ENCODE measurements at places on chromosomes 2 and 18. TPM values are rescaled to one million over a fixed set of nuclear protein-coding genes. Genes with fewer than 3 reads are reported as not detected.

DNA sequence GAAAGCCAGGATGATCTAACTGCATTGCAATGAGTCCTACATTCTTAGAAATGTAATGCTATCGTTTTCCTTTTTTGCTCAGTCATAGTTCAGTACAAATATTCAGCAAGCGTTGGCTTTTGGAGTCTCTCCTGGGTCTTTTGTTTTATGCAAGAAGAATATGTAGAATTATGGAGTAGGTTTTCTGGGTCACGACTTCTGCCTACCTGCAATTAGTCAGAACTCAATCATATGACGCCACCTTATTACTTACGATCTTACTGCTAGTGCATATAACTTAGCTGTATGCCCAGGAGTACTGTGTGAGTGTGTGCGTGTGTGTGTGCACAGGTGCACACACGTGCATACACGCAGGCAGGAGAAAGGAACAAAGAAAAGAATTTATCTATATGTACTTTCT, 640.2 kb downstream of the STK39 start:
- H3K4me3 ChIP-seq: no peak overlapping the region
- H3K27me3 ChIP-seq: no peaks in the 10 kb centered on the region
- H3K36me3 ChIP-seq: no peaks in the 10 kb centered on the region
- no peak for DNase-seq

DNA sequence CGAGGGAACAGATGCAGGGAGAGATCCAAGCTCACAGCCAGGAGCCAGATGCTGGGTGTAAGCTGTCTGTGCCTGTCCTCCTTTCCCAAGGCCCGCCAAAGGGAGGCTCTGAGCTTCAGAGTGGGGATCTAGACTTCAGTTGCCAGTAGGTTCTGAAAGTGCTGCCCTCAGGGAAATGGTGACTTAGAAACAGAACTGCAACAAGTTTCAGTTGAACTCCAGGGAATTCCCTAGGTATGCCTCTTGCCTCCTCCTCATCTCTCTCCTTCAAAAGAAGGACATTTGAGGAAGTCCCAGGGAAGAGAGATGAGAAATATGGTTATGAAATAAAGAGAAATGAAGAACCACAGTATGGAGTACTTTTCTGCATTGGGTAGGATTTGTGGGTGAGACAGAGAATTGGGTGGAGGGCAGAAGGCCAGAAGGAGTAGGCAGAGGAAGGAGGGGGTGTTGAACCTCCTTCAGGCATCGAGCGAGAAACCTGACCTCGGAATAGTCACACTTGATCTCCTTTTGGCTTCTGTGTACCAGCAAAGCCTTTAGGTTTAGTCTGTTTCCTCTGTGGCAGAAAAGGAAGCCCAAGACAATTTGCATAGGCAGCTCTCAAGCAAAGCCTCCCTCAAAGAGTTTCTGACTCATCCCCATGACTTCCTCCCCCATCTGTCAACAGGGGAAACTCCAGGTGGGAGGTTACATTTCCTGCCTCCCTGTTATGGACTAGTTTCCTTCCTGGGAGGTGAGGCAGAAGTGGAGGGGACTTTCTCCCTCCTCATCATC, 45.7 kb downstream of the QPCT start:
- peak; percentile 87 for DNase-seq
- peaks cover 28% of the 10 kb centered on the region for H3K4me1 ChIP-seq
- H3K4me3 ChIP-seq: peak overlapping the region; percentile 35
- H3K27ac ChIP-seq: no peak overlapping the region
- H3K36me3 ChIP-seq: no peaks in the 10 kb centered on the region

- no peak overlapping the region for H3K4me3 ChIP-seq
- H3K4me1 ChIP-seq: no peaks in the 10 kb centered on the region
- H3K36me3 ChIP-seq: peaks cover 25% of the 10 kb centered on the region
- no peaks in the 10 kb centered on the region for H3K27me3 ChIP-seq
Observed at GRCh38 chr2:216064014-216064630, 17.5 kb downstream of the PECR start.

GRCh38 chr18:69725855-69726508, 221.7 kb downstream of the CD226 start:
- H3K4me1 ChIP-seq: no peaks in the 10 kb centered on the region
- H3K27me3 ChIP-seq: no peaks in the 10 kb centered on the region
- H3K4me3 ChIP-seq: no peak overlapping the region
- DNase-seq: no peak
- no peak overlapping the region for H3K27ac ChIP-seq

- no peak for DNase-seq
- no peak overlapping the region for H3K4me3 ChIP-seq
- no peaks in the 10 kb centered on the region for H3K36me3 ChIP-seq
- H3K27me3 ChIP-seq: no peaks in the 10 kb centered on the region
- no peak overlapping the region for H3K27ac ChIP-seq
Observed at GRCh38 chr2:11870064-11870463, 123.6 kb downstream of the LPIN1 start.

- no peak overlapping the region for H3K27ac ChIP-seq
- no peaks in the 10 kb centered on the region for H3K27me3 ChIP-seq
- no peak overlapping the region for H3K4me3 ChIP-seq
- H3K36me3 ChIP-seq: peaks cover 4% of the 10 kb centered on the region
- peak; percentile 54 for DNase-seq
- H3K4me1 ChIP-seq: no peaks in the 10 kb centered on the region
Observed at GRCh38 chr2:172613040-172613439, 57.1 kb downstream of the PDK1 start.

The UGT1A4 gene
- not detected for total RNA-seq

GRCh38 chr2:169005994-169006393, 25.1 kb downstream of the ABCB11 start:
- H3K4me1 ChIP-seq: peaks cover 13% of the 10 kb centered on the region
- no peak overlapping the region for H3K4me3 ChIP-seq
- no peaks in the 10 kb centered on the region for H3K36me3 ChIP-seq

The UGT1A6 gene
- total RNA-seq: not detected

GRCh38 chr2:147589127-147589526, 255.7 kb upstream of the ACVR2A start:
- no peaks in the 10 kb centered on the region for H3K4me1 ChIP-seq
- no peak for DNase-seq
- no peaks in the 10 kb centered on the region for H3K36me3 ChIP-seq
- no peak overlapping the region for H3K4me3 ChIP-seq

The VWC2L gene
- total RNA-seq: not detected

GRCh38 chr18:23108496-23108895, 26.8 kb upstream of the CABLES1 start:
- no peaks in the 10 kb centered on the region for H3K4me1 ChIP-seq
- H3K4me3 ChIP-seq: no peak overlapping the region
- no peaks in the 10 kb centered on the region for H3K36me3 ChIP-seq
- no peak for DNase-seq

- H3K4me1 ChIP-seq: no peaks in the 10 kb centered on the region
- no peaks in the 10 kb centered on the region for H3K27me3 ChIP-seq
- H3K4me3 ChIP-seq: no peak overlapping the region
- H3K27ac ChIP-seq: no peak overlapping the region
Observed at GRCh38 chr2:106562268-106563186, 75.4 kb downstream of the CD8B2 start.

DNA sequence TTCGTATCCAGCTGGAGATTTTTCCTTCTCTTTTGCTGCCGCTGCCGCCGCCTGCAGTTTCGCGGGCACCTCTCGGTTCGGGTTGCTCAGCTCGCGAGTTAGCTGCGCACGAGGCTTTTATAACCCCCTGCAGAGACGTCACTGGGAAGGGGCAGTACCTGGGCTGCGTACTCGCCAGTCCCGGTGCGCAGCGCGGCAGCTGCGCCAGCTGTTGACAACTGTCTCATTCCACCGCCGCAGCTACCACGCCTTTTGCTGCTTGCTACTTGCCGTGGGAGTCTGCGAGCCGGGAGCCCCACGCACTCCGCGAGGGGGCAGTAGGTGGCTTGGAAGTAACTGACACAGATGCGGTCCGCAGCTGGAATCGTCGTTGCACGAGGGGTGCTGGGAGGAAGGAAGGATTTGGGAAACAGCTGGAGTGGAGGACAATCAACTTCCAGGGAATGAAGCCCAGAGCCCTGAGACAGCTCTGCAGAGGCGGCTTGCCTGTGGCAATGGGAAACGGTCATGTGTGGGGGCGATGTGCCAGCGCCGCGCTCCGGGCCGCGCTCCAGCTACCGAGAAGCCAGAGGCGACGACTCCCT, at the start of gene TACR1:
TSS of gene TACR1 (minus strand) at position 93 of the 584 bp plus-strand sequence. CDS start 586 bp downstream, outside the sequence.
- no peaks in the 10 kb centered on the region for H3K36me3 ChIP-seq
- H3K27me3 ChIP-seq: peaks cover 99% of the 10 kb centered on the region
- peak within 1 kb of the TSS; percentile 71 for H3K4me3 ChIP-seq
- no peak within 1 kb of the TSS for H3K27ac ChIP-seq
- H3K4me1 ChIP-seq: no peaks in the 10 kb centered on the region
- DNase-seq: peak; percentile 81
